ENCODE measurements at places on chromosomes 2 and 18.

DNA sequence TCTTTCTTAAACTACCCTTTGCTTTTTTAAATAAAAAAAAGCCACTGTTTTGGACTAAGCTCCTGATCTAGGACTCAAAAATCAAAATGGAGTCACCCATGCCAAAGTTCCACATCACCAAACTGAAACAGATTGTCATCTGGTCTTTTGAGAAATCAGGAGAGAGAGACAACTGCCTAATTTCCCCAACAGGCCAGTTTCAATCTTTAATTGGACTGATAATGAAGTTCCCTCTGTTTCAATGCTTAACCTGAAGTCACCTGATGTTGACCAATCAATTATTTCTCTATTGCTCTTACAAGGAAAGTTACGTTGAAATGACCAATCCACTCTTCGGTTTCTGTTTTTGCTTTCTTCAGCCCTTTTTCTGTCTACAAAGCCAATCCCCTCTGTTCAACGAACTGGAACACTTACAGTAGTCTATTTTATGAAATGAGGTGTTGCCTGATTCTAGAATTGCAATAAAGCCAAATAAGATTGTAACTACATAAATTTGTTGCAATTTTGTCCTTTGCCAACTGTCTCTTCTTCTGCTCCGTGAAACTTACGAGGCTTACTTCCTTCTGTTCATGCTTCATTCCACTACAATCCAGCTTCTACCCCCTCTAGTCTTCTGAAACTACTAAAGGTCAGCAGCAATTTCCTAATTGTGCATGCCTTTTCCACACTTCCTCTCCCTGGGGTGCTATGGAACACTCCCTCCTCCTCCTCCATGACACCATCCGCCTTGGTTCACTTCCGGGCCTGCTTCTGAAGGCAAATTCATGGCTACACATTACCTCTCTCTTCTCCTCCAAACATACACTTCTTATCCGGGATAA lies 95.2 kb upstream of the CD302 start:
- peak; percentile 34 for DNase-seq

- DNase-seq, result peak; percentile 29
Observed at GRCh38 chr18:13612196-13612997, 114.0 kb downstream of the FAM210A start.

GRCh38 chr2:29022679-29023078 lies 41.6 kb downstream of the TOGARAM2 start:
- no peak for DNase-seq

GRCh38 chr2:137838255-137839092 lies 125.8 kb upstream of the HNMT start:
- peak; percentile 9 for DNase-seq

DNA sequence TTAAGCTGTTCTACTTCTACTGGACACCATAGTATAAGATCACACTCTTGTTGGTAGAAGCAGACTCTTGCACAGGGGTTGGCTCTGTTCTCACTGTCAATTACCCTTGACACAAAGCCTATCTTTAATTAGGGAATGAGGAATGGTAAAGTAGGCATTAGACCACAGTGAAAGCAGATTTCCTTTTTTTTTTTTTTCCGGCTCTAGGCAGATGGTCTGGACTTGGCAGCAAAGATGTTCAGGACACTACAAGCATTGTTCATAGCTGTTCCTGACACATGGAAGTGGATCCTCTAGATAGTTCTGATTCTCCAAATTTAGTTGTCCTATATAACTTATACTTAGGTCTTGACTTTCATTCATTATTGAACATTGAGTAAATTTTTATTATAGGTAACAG lies 672.2 kb upstream of the CELF4 start:
- DNase-seq, result no peak

GRCh38 chr2:202643012-202643858 lies 8.5 kb downstream of the FAM117B start:
- no peak for DNase-seq

DNA sequence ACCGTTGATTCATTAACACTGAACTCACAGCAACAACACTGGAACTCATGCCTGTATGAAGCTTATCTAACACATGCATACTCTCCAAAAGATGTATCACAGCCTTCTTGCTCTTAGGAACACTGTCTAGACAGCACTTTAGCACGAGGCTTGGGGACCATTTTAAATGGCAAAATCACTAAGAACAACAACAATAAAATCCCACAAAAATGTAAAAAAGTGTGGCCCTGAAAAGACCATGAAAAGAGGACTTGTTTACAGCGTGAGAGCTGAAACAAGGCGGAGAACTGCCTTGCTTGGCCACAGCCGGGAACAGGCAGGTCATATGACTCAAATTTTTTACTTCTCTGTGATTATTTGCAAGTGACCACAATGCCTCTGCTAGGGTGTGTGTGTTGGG lies 48.1 kb downstream of the CHN1 start:
- DNase-seq, result no peak

- no peak for DNase-seq
Observed at GRCh38 chr2:165852394-165852793, 58.3 kb upstream of the GALNT3 start.

DNA sequence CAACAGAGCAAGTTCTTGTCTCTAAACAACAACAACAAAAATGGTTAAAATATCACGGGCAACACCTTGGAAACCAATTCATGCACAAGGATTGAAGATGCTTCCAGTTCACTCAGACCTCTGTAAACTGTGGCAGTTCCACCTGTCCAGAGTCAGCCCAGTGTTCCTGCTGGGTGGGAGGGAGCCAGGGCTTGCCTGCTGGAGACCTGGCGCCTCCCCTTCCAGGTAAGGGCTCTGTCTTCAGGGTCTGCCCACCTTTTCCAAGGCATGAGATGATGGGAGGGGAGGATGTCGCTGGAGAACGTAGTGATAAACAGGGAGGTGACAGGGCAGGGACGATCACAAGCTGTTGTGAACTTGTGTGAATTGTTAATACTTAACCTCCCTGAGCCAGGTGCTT lies 9.8 kb upstream of the GPC1 start:
- no peak for DNase-seq

- DNase-seq, result no peak
Observed at GRCh38 chr2:80711915-80712314, 407.4 kb upstream of the LRRTM1 start.

DNA sequence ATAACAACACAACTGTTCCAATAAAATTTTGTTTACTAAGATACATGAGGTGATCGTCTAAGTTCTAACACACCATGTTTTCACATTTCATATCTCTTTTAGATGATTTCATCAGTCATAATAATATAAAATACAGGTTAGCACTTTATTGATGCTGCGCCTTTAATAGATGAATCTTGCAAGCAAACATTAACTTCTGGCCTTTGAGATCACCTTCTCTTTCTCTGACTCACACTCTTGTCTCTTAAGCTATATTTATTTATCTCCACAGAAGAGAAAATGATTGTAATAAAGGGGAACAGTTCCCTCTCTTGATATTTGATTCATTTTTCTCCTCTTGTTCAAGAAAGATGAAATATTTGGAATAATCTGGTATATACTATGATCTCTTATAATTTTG lies 603.3 kb upstream of the POU3F3 start:
- DNase-seq, result no peak

GRCh38 chr2:147373800-147374422 lies 470.9 kb upstream of the ACVR2A start:
- no peak for DNase-seq

- no peak for DNase-seq
Observed at GRCh38 chr2:161988589-161988988, 85.4 kb downstream of the DPP4 start.

- DNase-seq, result no peak
Observed at GRCh38 chr18:54440292-54440691, 82.6 kb downstream of the C18orf54 start.

GRCh38 chr2:240365971-240366471 lies 69.4 kb upstream of the GPC1 start:
- DNase-seq, result no peak

DNA sequence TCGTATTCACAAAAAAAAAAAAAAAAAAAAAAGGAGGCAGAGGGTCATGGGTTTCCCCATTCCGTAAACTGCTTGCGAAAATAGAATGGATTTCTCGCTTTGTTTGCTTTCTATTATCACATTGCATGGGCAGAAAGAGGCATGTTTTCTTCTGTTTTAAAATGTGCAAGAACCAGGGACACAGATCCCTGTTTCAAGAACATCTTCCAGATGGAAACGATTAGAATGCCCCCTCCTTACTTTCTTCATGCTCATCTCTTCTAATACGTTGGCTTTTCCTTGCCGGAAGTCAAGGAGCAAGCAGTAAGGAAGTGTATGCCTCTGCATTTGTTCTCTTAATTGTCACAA lies 51.0 kb upstream of the ZNF516 start:
- peak; percentile 63 for DNase-seq

DNA sequence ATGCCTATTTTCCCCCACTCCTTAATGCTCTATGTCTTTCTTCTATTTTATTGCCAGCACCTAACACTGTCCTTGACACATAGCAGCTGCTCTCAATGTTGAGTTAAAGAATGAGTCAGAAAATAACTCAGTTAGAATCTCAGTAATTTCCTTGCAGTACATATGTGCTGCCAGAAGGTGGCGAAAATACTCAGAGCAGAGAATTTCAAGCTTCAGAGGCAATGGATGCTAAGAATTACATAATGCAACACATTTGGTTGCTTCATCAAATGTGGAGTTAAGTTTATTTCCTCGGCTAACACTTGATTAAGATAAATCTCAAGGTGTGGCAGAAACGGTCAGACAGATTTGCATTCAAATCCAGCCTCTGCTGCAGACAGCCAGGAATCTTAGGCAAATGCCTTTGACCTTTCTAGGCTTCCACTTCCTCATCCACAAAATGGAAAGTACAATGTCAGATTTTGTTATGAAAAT lies 105.6 kb downstream of the VSNL1 start:
- DNase-seq, result peak; percentile 74

- no peak for DNase-seq
Observed at GRCh38 chr18:48290162-48290926, 118.8 kb downstream of the ZBTB7C start.

- DNase-seq, result no peak
Observed at GRCh38 chr18:35029770-35030169, 11.4 kb upstream of the MAPRE2 start.

DNA sequence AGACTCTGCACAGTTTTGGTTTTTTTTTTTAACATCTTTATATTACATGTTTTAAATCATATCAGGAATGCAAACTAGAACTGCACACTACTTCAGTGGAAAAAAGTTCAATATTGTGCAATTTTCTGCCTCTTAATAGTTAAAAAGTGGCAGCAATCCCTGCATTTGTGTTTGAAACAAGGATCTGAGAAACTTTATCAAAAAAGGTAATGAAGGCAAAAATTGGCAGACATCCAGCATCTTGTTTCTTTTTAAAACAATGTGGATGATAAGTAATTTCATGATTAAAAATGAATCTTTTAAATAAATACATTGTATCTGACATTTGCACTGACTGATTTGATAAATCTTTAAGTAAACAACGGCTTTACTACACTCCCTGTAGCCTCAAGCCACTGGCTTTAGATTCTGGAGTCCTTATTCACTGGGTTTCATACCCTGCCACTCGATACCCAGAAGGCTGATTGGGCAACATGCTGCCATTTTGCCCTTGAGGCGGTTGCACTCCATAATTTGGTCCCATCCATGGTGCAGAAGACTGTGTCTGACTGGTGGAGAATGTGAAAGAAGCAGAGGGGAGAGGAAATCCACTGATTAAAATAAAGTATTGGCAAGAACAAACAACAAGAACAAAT lies 21.6 kb upstream of the C2orf42 start:
- DNase-seq, result no peak

DNA sequence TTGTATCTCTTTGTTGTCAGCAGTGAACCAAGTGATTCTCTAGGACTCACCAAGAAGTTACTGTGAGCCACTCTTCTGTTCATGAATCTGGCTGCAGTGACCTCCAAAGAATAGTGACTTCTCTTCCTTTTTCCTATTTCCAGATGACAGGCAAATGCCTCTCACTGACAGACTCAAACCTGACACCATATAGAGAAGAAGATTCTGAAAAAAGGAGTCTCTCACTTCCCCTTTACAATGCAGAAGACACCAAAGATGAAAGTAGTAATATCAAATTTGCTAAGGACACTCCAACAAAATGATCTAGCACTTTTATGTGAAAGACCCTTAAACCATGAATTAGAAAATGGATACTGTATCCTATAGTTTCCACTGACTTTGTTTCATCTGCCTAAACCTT lies 44.4 kb upstream of the SETBP1 start:
- DNase-seq, result no peak

GRCh38 chr2:112757265-112757664 lies 7.1 kb downstream of the CKAP2L start:
- peak; percentile 87 for DNase-seq

DNA sequence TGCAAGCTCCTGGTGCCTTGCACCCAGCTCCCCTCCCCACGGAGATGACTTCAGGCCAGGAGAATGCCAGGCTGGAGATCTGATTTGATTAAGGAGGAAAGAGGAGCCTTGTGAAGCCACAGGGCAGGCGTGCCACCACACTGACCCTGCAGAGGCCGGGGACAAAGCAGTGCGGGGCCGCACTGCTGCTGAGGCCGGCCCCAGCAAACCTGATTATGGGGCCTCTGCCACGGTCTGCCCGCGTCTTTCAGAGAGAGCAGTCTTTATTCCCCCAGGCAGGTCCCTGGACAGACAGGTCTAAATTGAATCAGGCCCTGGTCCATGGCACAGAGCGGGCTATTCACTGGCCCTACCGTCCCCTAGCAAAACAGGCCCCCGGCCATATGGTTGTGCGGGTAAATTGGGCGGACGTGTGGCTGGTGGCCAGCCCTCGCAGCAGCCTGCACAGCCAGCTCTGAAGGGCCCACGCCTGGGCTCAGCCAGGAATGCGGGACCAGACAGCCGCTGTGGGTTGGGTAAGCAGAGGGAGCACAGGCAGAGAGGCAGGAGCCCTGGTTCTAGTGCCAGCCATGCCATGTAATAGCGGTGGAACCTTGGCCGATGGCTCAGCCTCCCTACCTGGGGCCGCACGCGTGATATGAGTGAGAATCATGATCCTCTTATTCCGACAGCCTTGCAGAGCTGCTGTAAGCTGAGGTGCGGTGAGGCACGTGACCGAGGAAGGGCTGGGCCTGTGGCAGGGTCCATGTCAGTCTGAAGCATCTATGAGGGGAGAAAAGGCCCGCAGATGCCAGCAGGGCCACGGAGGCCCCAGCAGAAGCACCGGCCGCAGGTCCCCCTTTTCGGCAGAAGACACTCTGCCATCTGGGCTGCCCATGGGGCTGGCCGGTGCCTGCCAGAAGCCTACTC lies 97.3 kb upstream of the MYCN start:
- no peak for DNase-seq

- DNase-seq, result no peak
Observed at GRCh38 chr18:60466677-60467076, 94.1 kb upstream of the MC4R start.

GRCh38 chr18:41731884-41732283 lies 223.2 kb upstream of the PIK3C3 start:
- DNase-seq, result no peak

- no peak for DNase-seq
Observed at GRCh38 chr2:168780669-168781071, 21.8 kb upstream of the NOSTRIN start.

- no peak for DNase-seq
Observed at GRCh38 chr2:102660574-102660973, 41.2 kb downstream of the SLC9A2 start.

DNA sequence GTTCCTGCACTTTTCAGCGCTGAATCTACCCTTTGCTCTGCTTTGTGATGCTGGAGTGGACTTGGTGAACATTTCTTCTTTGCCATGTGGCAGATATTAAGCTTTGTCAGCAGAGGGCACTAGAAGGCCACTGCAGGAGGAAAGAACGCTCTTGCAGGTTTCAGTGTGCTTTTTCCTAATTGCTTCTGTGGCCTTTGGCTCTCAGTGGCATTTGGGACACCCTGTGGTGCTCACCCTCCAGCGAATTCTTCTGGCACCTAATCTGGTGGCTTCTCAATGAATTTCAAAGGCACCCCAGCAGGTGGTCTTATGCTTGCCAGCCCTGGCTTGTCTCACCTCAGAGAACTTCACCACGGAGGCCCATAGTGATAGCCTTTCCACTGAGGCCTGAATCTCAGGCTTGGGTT lies 146.7 kb downstream of the MYO3B start:
- DNase-seq, result no peak
